ENCODE measurements at places on chromosomes 6 and 20.

- DNase-seq, result peak; percentile 95
These were observed 15.5 kb downstream of the COL9A3 start for GRCh38 chr20:62832212-62832922.

DNA sequence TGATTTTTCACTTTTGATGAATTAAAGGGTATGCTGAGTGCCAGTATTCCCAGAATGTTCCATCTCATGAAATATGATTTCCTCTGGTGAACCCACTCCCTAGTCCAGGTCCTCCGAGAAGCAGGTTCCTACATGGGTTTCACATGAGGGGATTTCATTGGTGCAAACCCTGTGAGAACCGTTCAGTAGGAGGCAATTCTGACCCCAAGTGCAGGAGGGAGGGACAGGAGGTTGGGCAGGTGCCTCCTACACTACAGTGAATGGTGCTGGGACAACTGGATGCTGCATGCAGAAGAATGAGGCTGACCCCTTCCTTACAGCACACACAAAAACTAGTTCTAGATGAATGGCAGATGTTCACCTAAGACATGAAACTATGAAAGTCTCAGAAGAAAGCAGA is 5.1 kb upstream of the ULBP2 start:
- DNase-seq, result no peak

GRCh38 chr20:57294550-57294949 is 28.1 kb upstream of the BMP7 start:
- DNase-seq, result no peak

DNA sequence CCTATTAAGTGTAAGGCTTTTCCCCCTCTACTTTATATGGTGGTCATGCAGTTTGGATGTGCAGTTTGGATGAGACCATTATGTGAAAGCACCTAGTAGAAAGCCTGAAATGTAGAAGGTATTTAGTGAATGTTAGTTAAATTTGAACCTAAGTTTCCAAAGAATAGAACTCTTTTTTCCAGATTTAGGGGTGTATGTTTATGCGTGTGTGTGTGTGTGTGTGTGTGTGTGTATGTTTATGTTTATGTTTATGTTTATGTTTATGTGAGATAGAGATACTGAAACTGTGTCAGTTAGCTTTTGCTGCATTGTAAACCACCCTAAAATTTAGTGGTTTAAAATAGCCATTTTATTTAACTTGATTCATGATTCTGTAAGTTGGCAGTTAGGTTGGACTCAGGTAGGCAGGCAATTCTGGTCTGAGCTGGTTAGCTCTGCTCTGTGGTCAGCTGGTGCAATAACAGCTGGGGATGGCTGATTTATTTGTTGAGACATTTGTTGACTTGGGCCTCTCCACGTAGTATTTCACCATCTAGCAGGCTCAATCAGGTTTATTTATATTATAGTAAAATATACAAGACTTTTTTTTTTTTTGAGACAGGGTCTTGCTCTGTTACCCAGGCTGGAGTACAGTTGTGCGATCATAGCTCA is 54.0 kb downstream of the STK4 start:
- DNase-seq, result no peak
